Activated CD4-positive, alpha-beta T cell treated with anti-CD3 and anti-CD28 coated beads, Interleukin-2, Interleukin-6, amounts not matched to agents 100 ng/mL and 50 ng/mL, durations not matched to agents 16 hours and 8 hours (primary cell): ENCODE measurements at places on chromosomes 4 and X.

DNA sequence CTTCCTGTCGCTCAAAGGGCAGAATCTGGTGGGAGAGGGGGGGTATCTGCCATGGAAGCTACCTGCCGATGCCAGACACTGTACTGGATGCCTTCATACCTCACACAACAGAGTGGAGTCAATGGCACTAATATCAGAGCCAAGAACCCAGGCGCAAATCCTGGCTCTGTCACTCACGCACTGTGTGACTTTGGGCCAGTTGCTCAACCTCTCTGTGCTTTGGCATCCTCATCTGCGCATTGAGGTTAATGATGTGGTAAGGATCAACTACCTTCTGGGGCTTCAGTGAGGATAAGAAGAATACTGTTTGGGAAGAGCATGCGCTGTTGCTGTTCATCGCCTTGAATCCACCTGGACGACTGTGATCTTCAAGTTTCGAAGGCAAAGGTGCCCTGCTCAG is 70.6 kb downstream of the PPP2R2C start:
- no peak for DNase-seq

GRCh38 chr4:125732632-125733031 is 417.9 kb downstream of the FAT4 start:
- no peak for DNase-seq

DNA sequence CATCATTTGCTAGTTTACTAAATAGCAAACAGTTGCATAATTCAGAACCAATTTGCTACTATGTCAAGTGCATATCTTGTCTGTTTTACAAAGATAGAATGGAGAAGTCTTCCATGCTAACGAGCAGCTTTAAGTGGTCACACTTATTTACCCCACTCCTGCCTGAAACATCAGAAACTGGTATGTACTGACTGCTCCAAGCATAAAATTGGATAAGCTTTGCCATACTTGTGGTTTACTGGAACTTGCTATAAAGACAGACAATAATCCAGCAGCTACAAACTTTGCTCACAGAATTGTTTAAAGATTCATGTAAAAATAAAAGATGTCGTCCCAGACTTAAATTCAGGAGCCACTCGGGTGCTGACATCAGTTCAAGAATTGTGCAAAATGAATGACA is 13.3 kb upstream of the CDKL2 start:
- DNase-seq, result no peak

DNA sequence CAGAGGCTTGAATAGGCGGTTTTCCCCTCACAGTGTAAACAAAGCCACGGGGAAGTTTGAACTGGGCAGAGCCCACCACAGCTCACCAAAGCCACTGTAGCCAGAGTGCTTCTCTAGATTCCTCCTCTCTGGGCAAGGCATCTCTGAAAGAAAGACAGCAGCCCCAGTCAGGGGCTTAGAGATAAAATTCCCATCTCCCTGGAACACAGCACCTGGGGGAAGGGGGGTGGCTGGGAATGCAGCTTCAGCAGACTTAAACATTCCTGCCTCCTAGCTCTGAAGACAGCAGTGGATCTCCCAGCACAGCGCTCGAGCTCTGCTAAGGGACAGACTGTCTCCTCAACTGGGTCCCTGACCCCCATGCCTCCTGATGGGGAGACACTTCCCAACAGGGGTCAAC is 44.0 kb upstream of the USP38 start:
- no peak for DNase-seq

DNA sequence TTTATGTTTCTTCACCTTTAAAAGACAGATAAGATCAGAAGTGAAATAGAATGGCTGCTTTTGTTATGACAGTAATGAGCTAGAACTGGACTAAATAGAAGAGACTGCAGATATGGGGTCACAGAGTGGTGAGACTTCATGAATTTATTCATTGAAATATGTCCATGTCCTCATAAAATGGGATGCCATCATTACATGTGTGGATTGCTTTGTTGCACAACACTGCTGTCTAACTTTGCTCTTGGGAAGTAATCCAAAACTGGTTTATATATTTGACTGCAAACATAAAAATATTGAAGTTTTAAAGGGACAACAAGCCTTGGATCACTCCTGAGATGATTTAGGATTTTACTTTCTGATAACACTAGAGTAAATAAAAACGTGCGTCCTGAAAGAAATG is 209.2 kb upstream of the FAT4 start:
- DNase-seq, result no peak

GRCh38 chrX:131066237-131066636 is 8.1 kb downstream of the ARHGAP36 start:
- DNase-seq, result no peak

DNA sequence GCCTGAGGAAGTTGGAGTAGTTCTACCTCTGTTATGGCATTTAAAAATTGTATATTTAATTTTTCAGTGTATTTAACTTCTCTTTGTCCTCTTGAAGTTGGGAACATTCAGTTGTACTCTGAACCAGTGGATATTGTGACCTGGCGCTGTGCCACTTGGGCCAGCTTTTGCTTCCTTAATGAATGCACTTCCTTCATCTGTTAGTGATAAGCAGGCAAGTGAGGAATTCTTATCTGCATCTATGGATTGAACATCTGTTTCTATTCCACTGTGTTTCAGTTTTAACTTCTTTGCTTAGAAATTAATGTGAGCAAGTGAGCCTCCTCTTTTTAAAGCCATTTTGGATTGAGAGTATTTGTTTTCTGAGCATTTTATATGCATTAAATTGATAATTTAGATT is 128.3 kb downstream of the UCHL1 start:
- DNase-seq, result no peak
